Uterus (tissue), 4 donors: ENCODE measurements at places on chromosomes 16 and 17. TPM values are rescaled to one million over a fixed set of nuclear protein-coding genes. Genes with fewer than 3 reads are reported as not detected.

- H3K36me3 ChIP-seq = no peaks in the 10 kb centered on the region
- H3K27me3 ChIP-seq = no peaks in the 10 kb centered on the region
- no peaks in the 10 kb centered on the region for H3K4me1 ChIP-seq
- DNase-seq = no peak
- no peak overlapping the region for H3K27ac ChIP-seq
- no peak overlapping the region for H3K4me3 ChIP-seq
Measured at GRCh38 chr16:9647981-9648701, 534.1 kb downstream of the GRIN2A start.

DNA sequence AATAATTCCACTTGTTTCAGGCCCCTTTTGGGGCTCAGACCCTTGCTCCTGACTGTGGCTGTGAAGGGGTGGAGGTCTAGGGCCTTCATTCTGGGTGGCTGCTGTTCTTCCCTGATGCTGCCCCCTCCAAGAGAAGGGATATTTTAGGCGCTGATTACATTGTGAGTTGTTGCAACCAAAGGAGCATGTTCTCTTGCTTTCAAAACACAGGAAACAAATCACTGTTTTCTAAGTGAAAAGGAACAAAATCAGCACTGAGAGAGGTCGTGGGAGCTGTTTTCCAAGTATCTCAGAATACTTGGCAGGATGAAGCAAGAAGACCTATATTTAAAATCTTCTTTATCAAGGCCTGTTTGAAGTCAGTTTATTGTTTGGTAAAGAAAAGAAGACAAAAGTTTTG is 25.3 kb upstream of the SEC14L1 start:
- H3K36me3 ChIP-seq = no peaks in the 10 kb centered on the region
- H3K27ac ChIP-seq = peak overlapping the region; percentile 97
- no peak for DNase-seq
- peaks cover 14% of the 10 kb centered on the region for H3K4me1 ChIP-seq

- no peaks in the 10 kb centered on the region for H3K27me3 ChIP-seq
- peak overlapping the region; percentile 65 for H3K27ac ChIP-seq
- no peaks in the 10 kb centered on the region for H3K36me3 ChIP-seq
- no peaks in the 10 kb centered on the region for H3K4me1 ChIP-seq
Measured at GRCh38 chr17:80789356-80789902, 202.2 kb upstream of the CHMP6 start.

- no peaks in the 10 kb centered on the region for H3K27me3 ChIP-seq
- no peaks in the 10 kb centered on the region for H3K36me3 ChIP-seq
- H3K4me1 ChIP-seq = no peaks in the 10 kb centered on the region
- H3K4me3 ChIP-seq = no peak overlapping the region
- H3K27ac ChIP-seq = no peak overlapping the region
Measured at GRCh38 chr16:55810451-55810961, 22.4 kb downstream of the CES1 start.

- no peak for DNase-seq
- H3K36me3 ChIP-seq = no peaks in the 10 kb centered on the region
- no peak overlapping the region for H3K27ac ChIP-seq
- H3K4me3 ChIP-seq = no peak overlapping the region
- no peaks in the 10 kb centered on the region for H3K27me3 ChIP-seq
- no peaks in the 10 kb centered on the region for H3K4me1 ChIP-seq
Measured at GRCh38 chr16:22874394-22874793, 60.4 kb downstream of the HS3ST2 start.

The PEMT gene
- 26.3 TPM for total RNA-seq

The UMOD gene
- not detected for total RNA-seq

GRCh38 chr17:73068322-73069153 is 23.9 kb downstream of the SLC39A11 start:
- no peaks in the 10 kb centered on the region for H3K27me3 ChIP-seq
- no peak overlapping the region for H3K4me3 ChIP-seq
- no peak overlapping the region for H3K27ac ChIP-seq
- H3K4me1 ChIP-seq = no peaks in the 10 kb centered on the region
- no peaks in the 10 kb centered on the region for H3K36me3 ChIP-seq
- DNase-seq = no peak

GRCh38 chr17:73427198-73427597 is 115.4 kb upstream of the CDC42EP4 start:
- H3K4me3 ChIP-seq = no peak overlapping the region
- no peaks in the 10 kb centered on the region for H3K27me3 ChIP-seq
- H3K36me3 ChIP-seq = no peaks in the 10 kb centered on the region
- no peaks in the 10 kb centered on the region for H3K4me1 ChIP-seq
- no peak overlapping the region for H3K27ac ChIP-seq

- no peak overlapping the region for H3K4me3 ChIP-seq
- H3K36me3 ChIP-seq = no peaks in the 10 kb centered on the region
- no peak for DNase-seq
- no peaks in the 10 kb centered on the region for H3K27me3 ChIP-seq
- H3K4me1 ChIP-seq = peaks cover 5% of the 10 kb centered on the region
Measured at GRCh38 chr16:49701065-49701685, 154.7 kb downstream of the ZNF423 start.

GRCh38 chr17:69880591-69881112 is 194.4 kb upstream of the KCNJ16 start:
- H3K27ac ChIP-seq = no peak overlapping the region
- H3K4me3 ChIP-seq = no peak overlapping the region
- H3K36me3 ChIP-seq = no peaks in the 10 kb centered on the region
- DNase-seq = no peak
- H3K4me1 ChIP-seq = no peaks in the 10 kb centered on the region

The OTOA gene
- not detected for total RNA-seq

The GPR142 gene
- total RNA-seq = not detected

GRCh38 chr16:31464348-31464769 is 5.1 kb downstream of the ARMC5 start:
- no peaks in the 10 kb centered on the region for H3K36me3 ChIP-seq
- DNase-seq = no peak
- no peaks in the 10 kb centered on the region for H3K27me3 ChIP-seq
- no peak overlapping the region for H3K4me3 ChIP-seq
- H3K27ac ChIP-seq = no peak overlapping the region
- H3K4me1 ChIP-seq = no peaks in the 10 kb centered on the region

DNA sequence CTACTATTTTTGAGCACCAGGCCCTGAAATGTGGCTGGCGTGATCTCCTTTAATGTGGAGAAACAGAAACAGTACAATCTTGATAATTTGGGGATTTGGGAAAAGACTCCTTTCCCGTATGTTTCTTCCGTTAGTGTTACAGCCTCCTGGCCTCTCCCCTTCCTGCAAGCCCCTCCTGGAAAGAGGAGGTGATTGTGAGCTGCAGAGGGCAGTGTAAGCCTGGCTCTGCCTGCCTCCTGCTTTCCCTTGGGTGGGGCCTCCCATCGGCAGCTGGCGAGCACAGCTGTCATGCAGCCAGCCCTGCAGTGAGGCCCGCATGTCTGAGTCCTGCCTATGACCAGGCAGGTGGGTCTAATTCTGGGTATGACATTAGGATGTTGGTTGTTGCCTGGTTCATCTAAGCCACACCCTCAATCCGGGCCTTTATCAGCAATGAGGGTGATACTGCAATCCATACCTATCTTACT is 48.7 kb upstream of the WSB1 start:
- H3K27ac ChIP-seq = peak overlapping the region; percentile 91
- H3K4me3 ChIP-seq = no peak overlapping the region
- H3K4me1 ChIP-seq = peaks cover 3% of the 10 kb centered on the region
- peak; percentile 83 for DNase-seq

The RNF222 gene
- not detected for total RNA-seq

GRCh38 chr16:28205117-28205899 is 6.5 kb downstream of the XPO6 start:
- DNase-seq = no peak
- no peaks in the 10 kb centered on the region for H3K27me3 ChIP-seq
- H3K27ac ChIP-seq = no peak overlapping the region
- H3K4me3 ChIP-seq = no peak overlapping the region
- no peaks in the 10 kb centered on the region for H3K36me3 ChIP-seq
- peaks cover 5% of the 10 kb centered on the region for H3K4me1 ChIP-seq

DNA sequence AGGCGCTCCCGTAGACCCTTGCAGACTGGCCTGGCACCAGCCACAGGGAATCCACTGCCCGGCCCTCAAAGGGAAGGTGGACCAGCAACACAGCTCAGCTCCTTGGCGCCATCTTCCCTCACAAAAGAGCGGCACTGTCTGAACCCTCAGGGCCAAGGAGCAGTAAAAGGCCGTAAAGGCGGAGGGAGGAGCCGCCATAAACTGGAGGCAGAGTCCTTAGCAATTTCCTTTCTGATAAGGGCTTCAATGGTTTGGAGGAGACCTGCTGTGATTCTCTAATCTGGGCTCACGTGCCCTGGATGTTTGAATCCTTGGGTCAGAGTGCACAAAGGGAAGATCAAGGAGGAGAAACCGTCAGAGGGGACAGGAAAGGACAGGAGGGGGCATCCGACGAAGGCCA is 15.5 kb upstream of the AXIN2 start:
- H3K27me3 ChIP-seq = no peaks in the 10 kb centered on the region
- no peaks in the 10 kb centered on the region for H3K36me3 ChIP-seq
- no peak overlapping the region for H3K27ac ChIP-seq
- no peak for DNase-seq
- H3K4me3 ChIP-seq = no peak overlapping the region
- no peaks in the 10 kb centered on the region for H3K4me1 ChIP-seq

GRCh38 chr17:64056269-64057005 is 36.0 kb upstream of the ICAM2 start:
- no peak overlapping the region for H3K4me3 ChIP-seq
- no peaks in the 10 kb centered on the region for H3K4me1 ChIP-seq
- no peaks in the 10 kb centered on the region for H3K27me3 ChIP-seq
- no peak overlapping the region for H3K27ac ChIP-seq

GRCh38 chr16:72854267-72854959 is 193.5 kb downstream of the ZFHX3 start:
- no peaks in the 10 kb centered on the region for H3K27me3 ChIP-seq
- H3K36me3 ChIP-seq = no peaks in the 10 kb centered on the region
- H3K4me3 ChIP-seq = no peak overlapping the region
- no peak for DNase-seq

The CLEC19A gene
- total RNA-seq = not detected

The KRTAP9-9 gene
- total RNA-seq = not detected

DNA sequence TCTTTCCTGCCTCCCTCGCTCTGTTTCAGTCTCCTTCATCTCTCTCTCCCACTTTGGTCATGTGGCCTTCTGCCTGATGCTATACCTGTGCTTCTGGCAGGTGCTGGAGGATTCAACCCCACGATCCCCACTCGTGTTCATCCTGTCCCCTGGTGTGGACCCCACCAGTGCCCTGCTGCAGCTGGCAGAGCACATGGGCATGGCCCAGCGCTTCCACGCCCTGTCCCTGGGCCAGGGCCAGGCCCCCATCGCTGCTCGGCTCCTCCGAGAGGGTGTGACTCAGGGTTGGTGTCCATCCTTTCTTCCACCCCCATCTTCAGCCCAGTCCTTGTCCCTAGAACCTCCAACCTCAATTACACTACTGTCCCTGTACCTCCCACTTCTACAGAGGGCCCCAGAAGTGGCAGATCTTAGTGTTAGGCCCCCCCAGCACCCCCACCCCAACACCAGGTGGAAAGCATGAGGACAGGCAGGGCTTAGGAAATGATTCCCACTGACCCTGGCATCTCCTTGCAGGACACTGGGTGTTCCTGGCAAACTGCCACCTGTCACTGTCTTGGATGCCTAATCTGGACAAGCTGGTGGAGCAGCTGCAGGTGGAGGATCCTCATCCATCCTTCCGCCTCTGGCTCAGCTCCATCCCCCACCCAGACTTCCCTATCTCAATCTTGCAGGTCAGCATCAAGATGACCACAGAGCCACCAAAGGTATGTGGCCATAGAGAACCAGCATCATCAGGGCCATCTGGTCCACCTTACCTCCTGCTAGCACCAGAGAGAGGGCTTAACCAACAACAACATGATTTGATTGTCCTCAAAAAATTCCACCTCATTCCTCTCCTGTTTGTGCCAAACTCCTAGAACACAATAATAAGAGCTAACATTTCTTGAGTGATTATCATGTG is 9.7 kb upstream of the KDM6B start:
- no peak overlapping the region for H3K4me3 ChIP-seq
- H3K27me3 ChIP-seq = no peaks in the 10 kb centered on the region
- no peaks in the 10 kb centered on the region for H3K4me1 ChIP-seq
- H3K27ac ChIP-seq = no peak overlapping the region

The MT1M gene
- not detected for total RNA-seq

The DCXR gene
- 125 TPM for total RNA-seq

DNA sequence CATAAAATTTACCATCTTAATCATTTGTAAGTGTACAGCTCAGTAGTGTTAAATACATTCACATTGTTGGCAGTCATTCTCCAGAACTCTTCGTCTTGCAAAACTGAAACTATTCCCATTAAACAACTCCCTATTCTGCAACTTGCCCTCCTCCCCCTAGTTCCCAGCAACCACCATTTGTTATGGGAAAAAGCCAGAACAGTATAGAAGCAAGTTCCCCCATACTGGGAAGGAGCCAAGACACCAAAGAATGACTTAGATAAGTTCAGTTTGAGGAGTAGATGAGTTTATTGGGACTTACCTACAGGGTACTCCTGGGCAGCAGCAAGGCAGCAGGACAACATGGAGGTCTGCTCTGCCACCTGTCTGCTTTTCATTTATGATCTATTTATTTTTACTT is 39.3 kb upstream of the TEKT1 start:
- no peak overlapping the region for H3K4me3 ChIP-seq
- no peaks in the 10 kb centered on the region for H3K27me3 ChIP-seq
- no peaks in the 10 kb centered on the region for H3K4me1 ChIP-seq
- DNase-seq = no peak
- H3K27ac ChIP-seq = no peak overlapping the region

- no peaks in the 10 kb centered on the region for H3K4me1 ChIP-seq
- H3K4me3 ChIP-seq = no peak overlapping the region
- H3K27me3 ChIP-seq = no peaks in the 10 kb centered on the region
- DNase-seq = no peak
Measured at GRCh38 chr17:78761789-78762406, 20.2 kb downstream of the CYTH1 start.

DNA sequence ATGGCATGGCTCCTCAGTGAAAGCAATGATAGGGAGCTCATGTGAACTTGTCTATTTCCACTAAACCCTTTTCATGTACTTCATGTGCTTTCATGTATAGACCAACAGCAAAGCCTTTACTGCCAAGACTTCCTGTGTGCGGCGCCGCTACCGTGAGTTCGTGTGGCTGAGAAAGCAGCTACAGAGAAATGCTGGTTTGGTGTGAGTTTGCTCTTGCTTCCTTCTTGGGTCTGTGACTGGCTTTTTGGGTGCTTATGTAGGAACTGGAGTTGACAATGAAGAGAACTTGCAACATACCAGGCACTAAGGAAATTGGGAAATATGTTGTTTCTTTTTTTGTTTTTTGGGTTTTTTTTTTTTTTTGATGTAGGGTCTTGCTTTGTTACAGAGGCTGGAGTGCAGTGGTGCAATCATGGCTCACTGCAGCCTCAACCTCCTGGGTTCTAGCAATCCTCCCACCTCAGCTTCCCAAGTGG is 5.7 kb downstream of the SNX11 start:
- H3K27ac ChIP-seq = no peak overlapping the region
- H3K4me1 ChIP-seq = no peaks in the 10 kb centered on the region
- no peak for DNase-seq

- H3K27ac ChIP-seq = no peak overlapping the region
- no peak for DNase-seq
- no peaks in the 10 kb centered on the region for H3K27me3 ChIP-seq
- no peaks in the 10 kb centered on the region for H3K4me1 ChIP-seq
- no peak overlapping the region for H3K4me3 ChIP-seq
- H3K36me3 ChIP-seq = no peaks in the 10 kb centered on the region
Measured at GRCh38 chr16:15573274-15573895, 69.6 kb downstream of the MARF1 start.

The WWP2 gene
- total RNA-seq = 12.8 TPM
